ENCODE measurements at places on chromosomes 3 and 15. TPM values are rescaled to one million over a fixed set of nuclear protein-coding genes. Genes with fewer than 3 reads are reported as not detected.
A peak's percentile ranks its signal among the peaks of the same experiment; 100 is the strongest.

DNA sequence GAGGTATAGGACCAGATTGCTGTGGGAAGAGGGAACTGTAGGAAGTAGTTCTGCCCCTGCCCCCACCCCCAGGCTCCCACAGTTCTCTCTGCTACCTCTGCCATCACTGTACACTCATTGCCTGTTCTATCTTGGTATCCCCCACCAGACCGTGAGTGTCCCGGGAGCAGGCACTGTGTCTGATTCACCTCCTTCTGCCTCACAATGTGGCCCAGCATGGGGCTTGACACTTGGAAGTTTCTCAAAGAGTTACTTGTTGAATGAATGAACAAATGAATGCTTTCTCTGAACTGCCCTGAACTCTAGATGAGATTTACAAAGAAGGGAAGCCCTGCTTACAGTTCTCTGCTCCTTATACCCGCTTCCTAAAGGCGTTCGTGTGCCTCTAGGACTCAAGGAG is 27.1 kb upstream of the PIK3CB start:
- DNase-seq: no peak

- peak; percentile 30 for DNase-seq
Measured at GRCh38 chr15:33086500-33087121, 107.9 kb downstream of the FMN1 start.

SPATA12 gene
- total RNA-seq: 0.43 TPM

DNA sequence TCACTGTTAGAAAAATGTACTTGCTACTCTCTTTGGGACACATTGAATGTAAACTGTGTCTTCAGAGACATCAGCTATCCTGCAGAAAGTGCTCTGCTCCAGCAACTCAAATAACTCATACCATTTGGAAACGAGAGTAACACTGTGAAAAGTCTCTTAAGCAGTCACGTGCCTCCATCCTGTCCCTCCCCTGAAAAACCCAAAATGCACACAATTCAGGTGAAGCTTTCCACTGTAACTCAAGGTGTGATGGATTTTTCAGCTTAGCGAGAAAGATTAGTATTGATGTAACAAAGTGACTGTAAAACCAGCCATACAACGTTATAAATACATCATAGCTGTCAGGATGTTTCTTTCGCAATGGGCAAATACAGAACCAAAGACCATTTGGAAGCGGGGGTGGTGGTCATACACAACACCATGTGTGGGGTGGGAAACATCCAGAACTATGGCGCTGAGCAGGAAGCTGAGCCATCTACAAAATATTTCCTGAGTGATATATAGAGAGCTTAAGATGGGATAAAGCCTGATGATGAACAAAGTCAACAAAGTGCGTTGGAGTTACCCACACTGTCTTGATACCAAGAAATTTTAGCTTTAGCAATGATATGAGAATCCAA is 332.3 kb downstream of the FOXP1 start:
- DNase-seq: no peak

GRCh38 chr3:11509173-11510000 is 134.3 kb downstream of the VGLL4 start:
- peak; percentile 81 for DNase-seq

DNA sequence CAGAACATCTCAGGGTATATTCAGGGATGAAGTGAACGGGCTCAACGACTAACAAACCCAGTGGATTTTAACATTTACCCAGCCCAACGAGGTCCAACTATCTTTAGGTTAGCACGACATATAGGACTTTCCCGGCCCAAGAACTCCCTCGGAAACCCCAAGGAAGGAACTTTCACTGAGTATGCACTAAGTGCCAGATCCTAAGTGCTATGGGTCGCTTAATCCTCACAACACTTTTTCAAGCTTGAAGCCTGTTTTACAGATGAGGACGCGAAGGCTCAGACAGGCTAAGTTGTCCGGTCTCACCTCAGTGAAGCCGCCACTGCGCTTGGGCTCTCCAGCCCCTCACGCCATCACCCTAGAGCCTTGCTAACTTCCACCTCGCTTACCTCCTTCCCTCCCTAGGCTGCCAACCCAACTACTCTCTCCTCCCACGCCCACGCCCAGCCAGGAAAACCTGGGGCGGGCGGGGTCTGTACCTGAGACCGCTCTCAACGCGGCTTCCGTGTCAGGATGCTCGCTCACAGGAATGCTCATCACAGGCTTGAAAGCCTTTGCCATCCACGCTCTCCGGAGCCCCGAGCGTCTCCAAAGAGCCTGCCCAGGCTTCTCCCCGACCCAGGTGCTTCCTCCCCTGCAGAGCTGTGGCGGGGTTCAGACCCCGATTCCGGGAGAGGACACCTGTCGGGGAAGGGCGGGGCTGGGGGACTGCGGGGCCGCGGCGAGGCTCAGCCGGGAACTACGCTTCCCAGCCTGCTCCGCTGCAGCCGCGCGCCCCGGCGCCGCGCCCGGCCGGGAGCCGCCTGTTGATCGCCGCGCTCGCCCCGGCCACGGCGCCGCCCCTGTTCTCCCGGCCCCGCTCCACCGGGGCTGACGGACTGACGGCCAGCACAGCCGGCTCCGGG is at the start of gene TMOD2:
Gene TMOD2 (plus strand): TSS at position 806 of the 905 bp plus-strand sequence. CDS start 14,845 bp downstream, outside the sequence.
- peak; percentile 26 for DNase-seq

DNA sequence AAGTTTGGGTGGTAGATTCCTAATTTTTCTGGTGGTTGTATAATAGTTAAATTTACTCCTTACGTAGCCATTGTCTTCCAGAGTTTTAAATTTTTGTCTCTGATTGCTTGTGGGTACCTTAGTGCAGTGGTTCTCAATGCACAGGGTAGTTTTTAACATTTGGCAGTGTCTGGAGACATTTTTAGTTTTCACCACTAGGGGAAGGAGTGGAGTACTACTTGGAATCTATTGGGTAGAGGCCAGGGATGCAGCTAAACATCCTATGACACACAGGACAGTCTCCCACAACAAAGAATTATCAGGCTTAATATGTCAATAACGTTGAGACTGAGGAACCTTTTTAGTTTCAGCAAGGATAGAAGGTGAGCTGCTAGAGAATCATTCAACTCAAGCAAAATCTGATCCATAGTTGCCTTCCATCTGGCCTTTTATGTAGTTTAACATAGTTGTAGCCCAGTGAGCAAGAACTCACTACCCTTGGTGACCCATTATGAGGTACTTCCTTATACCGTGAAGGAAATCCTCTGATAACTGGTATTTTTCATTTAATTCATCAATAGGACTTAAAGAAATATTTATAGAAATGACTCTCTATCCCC is 8.6 kb upstream of the STX19 start:
- DNase-seq: peak; percentile 7

DNA sequence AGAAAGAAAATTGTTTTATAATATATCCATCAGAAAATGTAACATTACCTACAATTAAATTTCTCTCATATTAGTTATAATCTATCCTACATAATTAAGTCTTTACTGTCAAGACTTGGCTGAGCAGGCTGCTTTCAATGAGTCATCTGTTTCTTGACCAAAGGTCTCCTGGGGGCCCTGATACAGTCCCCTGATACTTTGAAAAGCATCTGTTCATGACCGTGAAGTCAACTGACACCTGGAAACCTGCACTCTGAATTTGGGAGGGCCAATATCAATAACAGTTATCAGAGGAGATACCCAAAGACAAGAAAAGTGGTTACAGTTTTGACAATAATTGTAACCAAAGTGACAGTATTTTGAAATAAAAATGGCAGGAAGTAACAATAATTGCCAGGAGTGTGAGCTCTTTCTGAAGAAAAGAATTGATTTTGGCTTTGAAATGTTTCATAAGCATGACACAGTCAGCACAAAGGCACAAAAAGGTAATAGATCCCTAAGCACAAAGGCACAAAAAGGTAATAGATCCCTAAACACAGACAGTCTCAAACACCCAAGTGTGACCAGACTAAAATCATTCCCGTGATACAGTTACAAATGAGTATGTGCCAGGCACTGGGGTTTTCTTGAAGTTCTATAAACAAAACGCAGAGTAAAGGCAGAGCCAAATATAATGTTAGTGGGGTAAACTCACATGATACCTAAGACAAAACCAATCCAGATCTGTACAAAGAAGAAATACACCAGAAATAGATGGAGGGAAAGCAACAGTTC is 260.7 kb downstream of the PLOD2 start:
- DNase-seq: no peak

GRCh38 chr3:144164352-144164751 is 192.7 kb downstream of the DIPK2A start:
- DNase-seq: no peak

GRCh38 chr3:97340940-97341339 is 423.6 kb upstream of the ARL6 start:
- no peak for DNase-seq

GRCh38 chr15:83276661-83277060 is 7.8 kb downstream of the BNC1 start:
- DNase-seq: no peak

- DNase-seq: no peak
Measured at GRCh38 chr3:25505581-25505980, 77.5 kb downstream of the RARB start.

DNA sequence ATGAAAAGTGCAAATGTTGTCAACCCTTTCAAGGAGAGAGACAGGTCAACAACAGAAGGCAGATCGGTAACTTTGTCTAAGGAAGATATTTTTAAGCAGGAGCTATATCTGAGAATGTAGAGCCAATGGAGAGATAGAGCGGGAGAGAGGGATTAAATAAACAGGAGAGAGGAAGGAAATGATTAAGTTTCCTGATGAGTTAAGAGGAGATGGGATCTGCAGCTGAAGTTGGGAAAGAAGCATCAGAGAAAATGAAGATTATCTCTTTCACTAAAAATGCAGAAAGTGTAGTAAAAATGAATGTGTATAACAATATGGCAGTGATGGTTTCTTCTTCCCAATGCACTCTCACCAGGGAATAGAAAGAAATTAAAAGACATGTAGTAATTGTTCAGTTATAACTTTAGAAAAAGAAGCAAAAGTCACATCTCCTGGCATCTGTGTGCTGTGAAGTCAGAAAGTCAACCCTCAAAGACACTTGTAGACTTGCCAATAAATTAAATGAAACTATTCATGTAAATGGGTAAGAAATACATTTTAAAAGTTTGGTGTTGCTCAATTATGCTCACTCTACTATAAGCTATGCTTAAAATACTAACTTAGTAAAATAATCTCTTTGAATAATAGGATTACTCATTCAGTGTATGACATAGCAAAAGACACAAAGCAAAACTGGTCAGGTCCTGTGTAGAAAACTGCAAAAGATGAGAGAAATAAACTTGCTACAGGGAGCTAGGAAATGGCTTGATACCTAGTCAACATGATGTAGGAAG is 264.6 kb downstream of the ZIC4 start:
- no peak for DNase-seq

DNA sequence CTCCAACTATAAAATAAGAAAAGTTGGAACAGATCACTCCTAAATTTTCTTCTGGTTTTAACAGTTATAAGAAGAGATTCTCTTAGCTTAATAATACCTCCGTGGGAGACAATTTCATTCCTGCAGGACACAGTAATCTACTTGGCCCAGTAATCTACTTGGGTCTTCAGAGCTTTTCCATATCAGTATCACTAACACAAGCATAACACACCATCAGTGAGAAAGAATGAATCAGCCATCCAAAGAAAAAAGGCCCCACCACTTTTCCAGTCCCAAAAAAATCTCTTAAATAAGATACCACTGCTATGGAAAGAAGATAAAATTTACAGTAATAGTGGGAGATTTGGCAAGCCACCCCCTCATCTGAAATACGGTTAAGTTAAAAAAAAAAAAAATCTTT is 20.2 kb downstream of the SIN3A start:
- no peak for DNase-seq
